ENCODE measurements at places on chromosomes 6 and 20.

GRCh38 chr20:1722513-1723050 lies 65.0 kb upstream of the SIRPG start:
- no peak for DNase-seq

GRCh38 chr6:105029581-105029980 lies 72.7 kb downstream of the LIN28B start:
- DNase-seq = no peak

GRCh38 chr6:33896391-33897188 lies 92.8 kb upstream of the MLN start:
- DNase-seq = no peak

DNA sequence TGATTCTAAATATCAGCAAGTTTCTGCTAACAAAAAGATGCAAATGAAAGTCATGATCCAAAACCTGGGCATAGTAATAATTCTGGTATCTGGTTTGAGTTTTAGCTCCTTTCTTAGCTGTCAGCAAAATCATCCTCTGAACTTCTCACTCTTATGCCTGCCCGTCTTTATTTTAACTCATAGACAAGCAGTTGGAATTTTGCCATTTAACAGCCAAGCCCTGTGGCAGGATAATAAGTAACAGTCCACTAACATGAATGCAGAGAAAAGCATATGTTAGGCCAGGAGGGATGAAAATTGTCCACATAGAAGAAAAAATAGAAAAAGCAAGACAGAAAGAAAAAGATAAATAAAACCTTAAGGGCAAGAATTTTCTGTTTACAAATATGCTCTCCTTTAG lies 170.0 kb upstream of the LAMA2 start:
- DNase-seq = no peak

DNA sequence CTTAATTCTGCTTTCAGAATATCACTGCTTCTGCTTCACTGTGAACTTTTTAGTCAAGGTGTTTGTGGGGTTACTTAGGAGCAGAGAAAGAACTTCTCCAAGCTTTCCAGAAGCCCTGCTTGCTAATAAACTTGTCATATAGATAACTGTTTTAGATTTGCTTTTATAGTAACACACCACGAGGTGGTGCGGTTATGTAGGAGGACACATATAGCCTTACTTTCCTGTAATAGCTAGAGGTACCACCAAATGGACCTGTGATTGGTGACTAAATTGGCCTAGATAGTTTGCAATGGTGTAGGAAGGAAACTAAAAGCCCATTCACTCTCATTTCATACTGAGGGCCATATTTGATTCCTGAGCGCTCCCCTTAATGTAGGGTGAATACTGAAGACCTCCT lies 52.3 kb upstream of the BCLAF1 start:
- no peak for DNase-seq

- no peak for DNase-seq
Measured at GRCh38 chr6:95847061-95847460, 168.7 kb upstream of the FUT9 start.

DNA sequence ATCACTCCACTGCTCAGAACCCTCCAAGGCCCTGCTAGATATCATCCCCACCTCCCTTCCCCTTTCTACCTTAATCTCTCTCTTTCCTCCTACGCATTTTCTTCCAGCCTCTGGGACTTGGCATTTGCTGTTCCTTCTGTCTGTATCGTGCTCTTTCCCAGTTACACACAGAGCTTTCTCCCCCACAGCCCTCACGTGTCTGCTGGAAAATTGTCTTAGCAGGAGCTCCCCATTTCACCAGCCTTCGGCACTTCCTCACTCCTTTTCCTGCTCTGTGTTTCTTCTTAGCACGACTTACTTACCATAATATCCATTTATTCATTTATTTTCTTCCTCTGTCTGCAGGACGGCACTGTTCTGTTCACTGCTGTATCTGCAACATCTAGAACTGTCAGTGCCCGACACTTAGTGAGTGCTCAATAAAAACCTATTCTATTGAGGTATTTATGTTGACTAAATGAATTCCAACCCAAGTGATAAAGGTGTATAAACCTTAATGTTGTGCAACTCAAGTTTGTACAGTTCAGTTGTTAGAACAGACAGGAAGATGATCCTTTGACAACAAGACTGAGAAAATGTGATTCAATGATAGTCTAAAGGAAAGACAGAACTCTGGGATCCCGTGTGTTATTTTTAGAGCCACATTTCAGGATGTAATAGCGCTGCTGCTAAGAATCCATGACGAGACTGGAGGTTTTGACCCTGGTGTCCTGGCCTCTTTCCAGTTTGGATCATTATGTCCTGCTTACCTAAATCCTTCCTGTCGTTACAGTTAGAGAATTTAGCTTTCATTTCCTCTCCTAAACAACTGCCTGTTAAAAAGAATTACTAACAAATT lies 170.1 kb upstream of the LAMP5 start:
- no peak for DNase-seq

DNA sequence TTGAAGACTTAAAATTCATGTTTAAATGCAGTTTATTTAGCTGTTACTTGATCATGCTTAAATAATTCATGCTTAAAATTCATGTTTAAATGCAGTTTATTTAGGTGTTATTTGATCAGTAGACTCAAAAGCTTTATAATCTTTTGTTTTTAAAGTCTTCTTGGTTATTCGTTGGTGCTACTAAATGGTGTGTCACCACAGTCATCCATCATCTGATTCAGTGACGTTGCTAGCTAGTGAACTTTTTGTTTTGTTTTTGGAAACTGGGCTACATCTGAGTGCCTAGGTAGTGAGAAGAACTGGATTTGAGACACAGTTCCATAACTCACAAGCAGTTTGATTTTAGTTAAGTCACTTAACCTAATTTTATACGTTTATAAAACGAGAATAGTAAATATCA lies 20.9 kb downstream of the SCAF8 start:
- no peak for DNase-seq

DNA sequence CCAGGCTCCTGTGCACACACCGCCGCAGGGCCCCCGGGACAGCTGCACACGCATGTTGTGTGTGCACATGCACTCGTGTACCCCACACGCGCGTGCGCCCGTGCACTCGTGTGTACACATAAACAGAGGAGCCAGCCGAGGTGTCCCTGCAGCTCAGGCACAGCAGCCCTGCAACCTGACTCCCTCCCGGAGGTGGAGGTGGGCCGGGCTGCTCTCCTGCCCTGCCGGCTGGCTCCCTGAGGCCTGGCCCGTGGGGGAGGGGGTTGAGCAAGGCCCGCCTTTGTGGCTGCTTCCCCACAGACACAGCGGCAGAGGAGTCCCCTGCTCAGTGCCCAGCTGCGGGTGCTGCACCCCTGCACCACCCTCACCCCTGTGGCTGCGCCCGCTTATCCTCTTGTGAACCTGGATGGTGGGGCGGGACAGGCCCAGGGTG lies 624 bp downstream of the RBBP8NL start:
- no peak for DNase-seq

DNA sequence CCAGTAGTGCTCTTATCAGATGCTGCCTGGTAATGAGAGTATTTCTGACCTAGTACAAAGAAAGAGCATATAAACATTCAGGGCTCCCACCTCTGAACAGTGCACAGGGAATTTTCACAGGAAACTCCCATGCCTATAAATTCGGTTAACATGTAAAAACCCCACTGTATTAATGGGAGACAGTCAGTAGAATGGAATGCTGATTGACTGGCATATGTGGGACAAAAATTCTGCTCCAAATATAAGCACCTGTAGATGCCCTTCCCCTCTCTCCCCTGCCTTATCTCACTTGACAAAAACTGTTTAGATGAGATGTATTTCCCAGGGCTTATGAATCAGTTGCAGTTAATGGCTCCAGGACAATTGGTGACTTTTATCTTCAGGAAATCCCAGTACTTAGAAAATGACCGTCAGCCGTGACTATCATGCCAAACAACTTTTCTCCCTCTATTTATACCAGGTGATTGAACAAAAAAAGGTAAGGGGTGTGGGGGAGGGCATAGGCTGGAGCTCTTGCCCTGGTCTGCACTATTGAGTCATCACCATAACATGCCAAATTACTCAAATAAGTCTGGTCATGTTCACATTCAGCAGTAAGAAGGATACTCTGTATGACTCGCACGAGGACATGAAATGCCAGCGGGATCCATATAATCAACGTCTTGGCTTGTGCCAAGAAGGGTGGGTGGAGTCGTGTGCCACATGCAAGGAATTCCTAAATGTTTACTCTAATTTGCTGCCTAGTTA lies 176.4 kb upstream of the BMP2 start:
- DNase-seq = no peak

DNA sequence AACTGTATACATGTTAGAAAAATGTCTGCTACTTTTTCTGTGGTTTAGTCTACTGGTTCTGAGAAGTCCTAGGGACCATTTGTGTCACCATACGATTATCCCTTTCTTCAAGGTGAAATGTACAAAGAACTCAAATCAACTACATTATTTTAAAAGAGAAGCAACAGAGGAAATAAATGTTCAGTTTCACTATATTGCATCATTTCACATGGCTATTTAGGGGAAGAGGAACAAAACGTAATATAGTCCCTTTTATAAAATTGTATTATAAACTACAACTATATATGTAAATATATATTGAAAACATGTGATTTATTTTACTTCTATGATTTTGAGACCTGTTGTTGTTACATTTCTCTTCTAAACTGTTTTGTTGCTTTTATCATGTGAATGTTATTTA lies 1308.0 kb downstream of the EPHA7 start:
- no peak for DNase-seq

- DNase-seq = no peak
Measured at GRCh38 chr6:163459007-163459406, 44.5 kb downstream of the QKI start.

DNA sequence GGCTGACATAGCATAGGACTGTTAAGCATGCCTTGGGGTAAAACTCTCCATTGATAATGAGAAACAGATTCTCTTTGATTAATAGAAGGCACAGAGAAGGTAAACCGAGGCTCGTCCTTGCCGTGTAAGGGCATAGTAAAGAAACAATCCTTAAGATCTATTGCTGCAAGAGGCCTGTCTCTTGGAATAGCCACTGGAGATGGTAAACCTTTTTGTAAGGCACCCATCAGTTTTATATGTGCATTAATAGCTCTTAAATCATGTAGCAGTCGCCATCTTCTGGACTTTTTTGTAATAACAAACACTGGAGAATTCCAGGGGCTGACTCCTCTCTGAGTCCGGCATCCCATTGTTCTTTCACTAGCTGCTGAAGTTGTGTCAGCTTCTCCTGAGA lies 8.4 kb upstream of the ABHD12 start:
- DNase-seq = no peak

DNA sequence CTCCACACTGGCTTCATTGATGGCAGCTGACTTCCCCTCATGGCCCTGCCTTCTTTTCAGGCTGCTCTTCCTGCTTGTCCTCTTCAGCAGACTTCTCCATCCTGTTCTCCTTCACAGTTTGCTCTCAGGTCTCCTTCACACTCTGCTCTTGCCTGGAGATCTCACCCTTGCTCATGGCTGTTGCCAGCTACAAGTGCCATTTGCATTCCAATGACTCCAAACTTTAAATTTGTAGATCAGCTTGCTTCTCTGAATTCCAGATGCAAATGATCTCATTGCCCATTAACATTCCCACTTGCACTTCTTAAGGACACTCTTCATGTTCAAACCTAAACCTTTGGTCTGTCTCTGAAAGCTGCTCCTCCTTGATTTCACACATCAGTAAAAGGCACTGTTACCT lies 343.0 kb downstream of the QKI start:
- no peak for DNase-seq

DNA sequence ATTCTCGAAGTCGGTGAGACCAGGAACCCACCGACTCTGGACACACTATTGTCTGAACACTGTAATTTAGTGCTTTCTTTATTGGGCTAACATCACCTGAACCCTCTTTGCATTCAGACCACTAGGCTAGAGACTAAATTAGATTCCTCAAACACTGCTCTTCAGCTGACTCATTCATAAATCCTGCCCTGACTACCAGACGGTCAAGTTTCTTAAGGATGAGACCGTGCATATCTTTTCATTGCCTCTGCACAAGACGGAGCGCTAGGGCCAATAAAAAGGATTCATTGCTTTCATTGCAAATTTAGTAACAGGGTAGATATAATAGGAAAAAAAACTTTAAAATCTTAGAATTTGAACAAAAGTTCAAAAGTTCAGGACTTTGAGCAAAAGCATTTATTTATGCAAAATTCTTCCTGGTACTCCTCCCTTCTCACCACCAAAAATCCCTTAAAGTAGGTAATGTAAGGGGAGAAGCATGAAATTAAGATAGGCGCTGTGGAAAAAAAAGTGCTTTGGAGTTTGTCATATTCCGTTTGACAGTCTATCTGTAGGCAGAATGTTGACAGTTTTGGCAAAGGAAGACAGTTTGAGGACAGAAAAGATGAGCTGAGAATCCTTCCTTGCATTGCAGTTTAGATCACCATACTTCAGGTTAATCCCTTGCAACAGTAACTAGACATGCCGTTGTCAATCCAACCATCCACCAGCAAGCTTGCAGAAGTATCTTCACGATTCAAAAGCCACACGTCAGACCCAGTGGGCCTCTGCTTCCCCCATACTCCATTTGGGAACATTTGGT lies 328.6 kb upstream of the JARID2 start:
- DNase-seq = no peak

DNA sequence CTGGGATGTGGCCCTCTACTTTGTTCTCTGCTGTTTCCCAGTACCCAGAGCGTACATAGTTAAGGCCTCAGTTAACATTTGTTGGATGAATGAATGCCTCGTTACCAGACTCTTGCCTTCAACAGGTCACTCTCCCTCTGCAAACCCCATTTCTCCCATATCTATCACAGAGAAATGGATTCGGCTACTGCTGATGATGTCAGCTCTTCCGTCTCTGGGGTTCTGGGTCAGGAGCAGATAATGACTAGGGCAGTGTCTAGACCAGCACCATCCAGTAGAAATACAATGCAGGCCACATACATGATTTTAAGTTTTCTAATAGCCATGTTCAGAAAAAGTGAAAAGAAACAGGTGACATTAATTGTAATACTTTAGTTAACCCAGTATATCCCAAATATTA lies 47.9 kb downstream of the TOX2 start:
- DNase-seq = no peak

GRCh38 chr20:19512886-19513677 lies 245.0 kb upstream of the RIN2 start:
- no peak for DNase-seq

DNA sequence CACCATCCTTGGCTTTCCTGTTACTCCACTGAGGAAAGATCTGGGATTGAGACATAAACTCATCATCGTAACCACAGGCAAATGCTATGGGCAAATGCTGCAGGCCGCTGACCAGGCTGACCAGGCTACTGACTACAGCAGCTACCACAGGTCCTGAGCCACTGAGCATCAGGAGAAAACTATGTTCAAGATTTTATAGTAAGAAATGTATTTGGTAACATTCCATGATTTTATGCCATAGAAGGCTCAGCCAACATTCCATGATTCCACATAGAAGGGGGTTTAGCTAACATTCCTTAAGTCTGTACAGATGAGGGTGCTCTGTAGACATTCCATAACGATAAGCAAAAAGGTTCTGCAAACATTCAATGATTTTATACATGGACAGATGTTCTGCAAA lies 16.1 kb upstream of the B4GALT5 start:
- DNase-seq = no peak

- peak; percentile 64 for DNase-seq
Measured at GRCh38 chr6:159104163-159104925, 59.6 kb upstream of the TAGAP start.

DNA sequence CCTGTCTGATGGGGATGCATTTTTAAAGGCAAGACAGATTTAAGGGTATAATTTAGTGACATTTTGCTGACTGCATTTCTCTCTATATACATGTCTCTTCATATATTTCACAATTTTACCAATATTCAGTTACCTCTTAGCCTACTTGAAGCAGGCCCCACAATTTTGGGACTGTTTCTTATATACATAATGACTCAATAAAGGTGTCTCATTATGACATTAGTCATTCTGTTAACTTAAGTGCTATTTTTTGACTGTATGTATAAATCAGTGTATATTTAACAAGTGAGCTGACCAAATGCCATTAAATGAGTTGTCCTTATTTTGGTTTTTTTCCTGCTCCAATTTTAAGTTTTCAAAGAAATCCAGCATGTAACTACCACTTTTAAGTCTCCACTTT lies 313.3 kb downstream of the SOX4 start:
- no peak for DNase-seq
